CD4-positive, CD25-positive, alpha-beta regulatory T cell (primary cell): ENCODE measurements at places on chromosomes 7 and 10. TPM values are rescaled to one million over a fixed set of nuclear protein-coding genes. Genes with fewer than 3 reads are reported as not detected.

DNA sequence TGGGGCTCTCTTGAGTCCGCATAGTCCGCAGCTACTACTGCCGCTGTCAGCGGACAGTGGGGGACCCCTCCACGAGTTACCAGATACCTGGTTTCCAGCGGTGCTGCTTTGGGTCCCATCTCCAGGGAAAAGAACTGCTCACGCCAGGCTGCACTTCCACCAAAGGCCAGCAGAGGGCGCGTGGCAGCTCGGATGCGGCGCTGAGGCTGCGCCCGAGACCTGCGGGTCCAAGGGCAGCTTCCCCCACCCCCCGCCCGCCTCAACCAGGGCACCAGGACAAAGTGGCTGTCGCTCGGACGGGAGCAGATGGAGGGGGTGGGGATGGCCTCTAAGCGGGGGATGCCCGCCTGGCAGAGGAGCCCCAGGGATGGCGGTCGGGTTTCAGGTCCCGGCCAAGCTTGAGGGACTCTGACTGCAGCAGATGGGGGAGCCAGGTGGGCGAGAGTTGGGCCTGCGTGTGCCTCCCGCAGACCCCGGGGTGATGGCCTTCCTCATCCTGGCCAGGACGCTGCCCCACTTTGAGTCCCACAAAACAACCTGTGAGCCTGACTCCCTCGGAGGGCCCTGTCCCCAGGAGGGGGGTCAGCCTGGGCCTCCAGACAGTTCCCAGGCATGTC lies 23.8 kb upstream of the ZNF735 start:
- no peak overlapping the region for H3K4me3 ChIP-seq
- DNase-seq: peak; percentile 5
- H3K36me3 ChIP-seq: no peaks in the 10 kb centered on the region

GRCh38 chr7:66920256-66920655 lies 769 bp upstream of the TMEM248 start:
- H3K4me3 ChIP-seq: peak overlapping the region; percentile 85
- H3K27me3 ChIP-seq: no peaks in the 10 kb centered on the region
- H3K36me3 ChIP-seq: peaks cover 6% of the 10 kb centered on the region
- peak; percentile 6 for DNase-seq
- H3K27ac ChIP-seq: peak overlapping the region; percentile 82
- peaks cover 27% of the 10 kb centered on the region for H3K4me1 ChIP-seq

DNA sequence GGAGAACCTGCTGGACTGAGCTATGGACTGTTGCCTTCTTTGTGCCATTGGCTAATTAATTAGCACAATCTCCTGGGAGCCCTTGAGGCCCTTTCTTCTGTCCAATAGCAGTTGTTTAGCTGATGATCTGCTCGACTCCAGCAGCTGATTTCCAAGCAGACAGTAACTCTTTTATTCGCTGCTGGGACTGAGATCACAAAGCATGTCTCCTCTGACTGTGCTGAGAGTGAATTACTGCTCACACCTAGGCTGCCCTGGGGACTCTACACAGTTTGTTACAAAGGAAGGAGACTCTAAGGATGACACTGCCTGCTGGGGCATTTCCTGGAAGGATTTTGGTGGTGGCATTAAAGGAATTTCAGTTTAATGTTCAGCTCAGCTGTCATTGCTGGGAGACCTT lies 31.4 kb downstream of the CASP7 start:
- H3K27me3 ChIP-seq: no peaks in the 10 kb centered on the region
- H3K4me3 ChIP-seq: no peak overlapping the region
- H3K4me1 ChIP-seq: peaks cover 21% of the 10 kb centered on the region
- no peak for DNase-seq
- peaks cover 7% of the 10 kb centered on the region for H3K36me3 ChIP-seq

Gene GRK5
- total RNA-seq: 46.4 TPM

DNA sequence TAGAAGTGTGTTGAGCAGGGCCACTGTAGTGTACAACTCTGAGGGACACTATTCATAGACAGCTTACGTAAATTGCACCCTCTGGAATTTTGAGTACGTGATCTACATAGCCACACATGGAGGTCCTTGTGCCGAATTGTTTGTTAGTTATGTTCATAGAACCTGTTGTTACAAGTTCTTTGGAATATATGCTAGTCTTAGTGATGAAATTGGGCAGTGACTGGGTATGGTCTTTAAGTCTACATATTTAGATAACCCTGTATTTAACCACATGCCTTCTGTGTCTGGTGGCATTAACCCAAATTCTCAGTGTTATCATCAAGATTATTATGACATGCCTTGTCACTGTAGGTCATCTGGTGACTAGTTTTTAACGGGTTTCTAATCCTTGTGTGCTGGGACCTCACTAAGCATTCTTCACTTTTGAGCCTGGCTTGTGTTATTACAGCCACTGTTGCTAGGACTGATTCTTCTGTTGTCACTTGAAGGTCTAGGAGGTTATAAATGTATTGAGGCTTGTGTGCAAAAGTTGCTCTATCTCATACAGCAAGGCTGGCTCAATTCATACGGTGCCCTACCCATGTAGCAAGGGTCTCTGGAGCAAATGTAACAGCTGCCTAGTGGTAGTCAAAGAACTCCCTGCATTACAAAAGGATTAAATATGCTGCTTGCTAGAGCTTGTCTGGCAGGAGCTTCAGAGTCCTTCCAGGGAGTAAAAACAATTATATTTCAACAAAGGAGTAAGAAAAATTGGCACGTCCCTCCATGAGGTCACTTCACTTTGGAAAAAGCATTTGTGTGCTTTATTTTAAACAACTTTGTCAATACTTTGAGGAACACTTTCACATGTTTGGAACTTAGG lies 65.4 kb downstream of the CDK14 start:
- DNase-seq: no peak
- no peaks in the 10 kb centered on the region for H3K27me3 ChIP-seq
- no peak overlapping the region for H3K4me3 ChIP-seq
- H3K4me1 ChIP-seq: no peaks in the 10 kb centered on the region

Gene GRID2IP
- total RNA-seq: 0.15 TPM

Gene COL17A1
- total RNA-seq: not detected

Gene ORC5
- 16.7 TPM for total RNA-seq

Gene TSPAN12
- not detected for total RNA-seq

Gene NRCAM
- total RNA-seq: not detected
